ENCODE measurements at places on chromosomes 7 and 10.

GRCh38 chr10:58322072-58322834, 12.6 kb upstream of the UBE2D1 start:
- no peak for DNase-seq

DNA sequence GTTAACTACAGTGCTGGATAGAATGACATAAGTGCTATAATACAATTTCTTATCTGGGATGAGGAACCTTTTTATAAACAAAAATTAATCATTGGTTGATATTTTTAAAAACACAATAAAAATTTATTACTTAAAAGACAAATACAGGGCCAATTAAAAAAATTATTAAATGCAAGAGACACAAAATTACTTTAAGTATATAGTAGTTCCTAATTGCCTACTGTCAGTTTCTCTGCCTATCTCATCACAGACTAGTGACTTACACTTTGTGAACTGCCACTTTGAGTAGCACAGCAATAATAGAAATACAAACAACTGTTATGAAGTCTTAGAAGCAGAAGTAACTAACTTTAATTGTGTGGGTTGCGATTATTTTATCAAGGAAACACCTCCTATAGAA, 8.4 kb downstream of the TES start:
- no peak for DNase-seq

- no peak for DNase-seq
Measured at GRCh38 chr7:54898659-54899340, 120.0 kb upstream of the EGFR start.

DNA sequence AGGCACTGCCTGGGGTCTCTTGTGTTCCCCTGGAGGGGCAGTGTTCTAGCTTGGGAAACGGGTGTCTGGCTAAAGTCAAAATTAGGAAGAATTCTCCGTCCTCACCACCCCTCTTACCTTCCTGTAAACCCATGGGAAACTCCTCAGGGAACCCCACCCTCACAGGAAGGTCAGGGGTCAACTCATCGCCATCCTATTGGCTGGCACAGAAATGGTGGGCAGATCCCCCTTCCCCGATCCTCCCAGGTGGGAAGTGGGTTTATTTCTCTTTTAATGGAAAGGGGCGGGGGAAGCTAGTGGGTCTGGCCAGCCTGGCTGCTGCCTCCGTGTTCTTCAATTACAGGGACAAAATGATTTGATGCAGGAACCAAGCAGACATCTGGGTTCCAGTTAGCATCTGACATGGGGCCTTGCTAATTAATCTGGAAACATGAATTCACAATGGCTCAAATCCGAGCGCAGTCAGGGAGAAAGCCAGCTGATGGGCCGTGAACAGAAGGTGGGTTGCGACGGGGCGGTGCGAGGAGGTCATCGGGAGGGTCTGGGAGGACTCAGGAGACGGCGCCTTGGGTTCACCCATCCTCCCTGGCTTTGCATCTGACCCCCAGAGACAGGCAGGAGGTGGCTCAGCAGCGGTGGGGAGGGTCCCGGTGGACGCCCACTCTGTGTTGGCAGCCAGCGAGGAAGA, 66.6 kb downstream of the SLIT1 start:
- DNase-seq, result no peak

- DNase-seq, result no peak
Measured at GRCh38 chr7:464454-465401, 54.9 kb downstream of the PDGFA start.

DNA sequence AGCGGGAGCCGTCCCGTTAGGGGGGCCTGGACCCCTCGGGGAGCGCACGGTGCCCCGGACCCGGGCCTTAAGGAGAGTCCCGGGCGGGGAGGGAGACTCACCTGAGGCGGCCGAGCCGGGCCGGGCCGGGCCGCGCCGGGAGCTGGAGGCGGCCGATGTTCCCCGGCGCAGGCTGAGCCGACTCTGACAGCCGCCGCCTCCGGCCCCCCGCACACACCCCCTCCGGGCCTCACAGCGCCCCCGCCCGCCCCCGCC, at the start of gene ACHE:
ACHE (minus strand) TSS at position 188 of the 255 bp plus-strand sequence. CDS start 1,656 bp downstream, outside the sequence.
- DNase-seq, result no peak

GRCh38 chr7:30710669-30711068, 28.4 kb upstream of the CRHR2 start:
- DNase-seq, result no peak

Data from fibroblast of the conjunctiva (primary cell).